LHCN-M2 (cell line): ENCODE measurements at places on chromosomes 2 and 18. TPM values are rescaled to one million over a fixed set of nuclear protein-coding genes. Genes with fewer than 3 reads are reported as not detected.

The RAD51AP2 gene
- under 0.01 TPM in 1 of 2 replicates, not detected in the other for total RNA-seq

DNA sequence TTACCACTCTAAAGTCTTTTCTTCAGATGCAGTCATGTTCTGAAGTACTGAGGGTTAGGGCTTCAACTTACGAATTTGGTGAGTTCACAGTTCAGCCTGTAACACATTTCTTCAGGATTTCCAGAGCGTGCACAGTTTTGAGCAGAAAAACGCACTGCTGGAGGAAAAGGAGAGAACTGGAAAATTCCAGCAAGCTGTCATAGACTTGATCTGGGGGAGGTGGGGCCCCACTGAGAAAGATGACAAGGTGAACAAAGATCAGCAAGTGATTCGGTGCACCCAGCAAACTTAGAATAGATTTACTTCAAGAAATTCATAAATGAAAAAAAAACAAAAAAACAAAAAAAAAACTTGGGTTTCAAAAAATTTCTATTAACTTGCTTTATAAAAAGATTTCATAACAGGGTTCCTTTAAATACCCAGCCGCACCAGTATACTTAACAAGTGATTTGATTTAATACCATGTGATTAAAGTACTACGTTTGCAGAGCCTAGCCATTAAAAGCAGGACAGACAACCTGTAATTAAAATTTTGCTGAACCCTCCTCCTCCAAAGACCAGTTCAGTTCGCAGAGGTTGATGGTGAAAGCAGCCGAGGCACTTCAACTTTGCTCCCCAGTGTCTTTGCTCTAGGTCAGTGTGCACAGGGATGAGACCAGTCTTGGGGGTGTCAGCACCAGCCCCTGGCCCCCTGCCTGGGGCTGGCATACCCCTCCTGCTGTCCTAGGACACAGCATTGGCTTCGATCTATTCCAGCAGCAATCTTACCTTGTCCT is 30.5 kb downstream of the CTIF start:
- no peak for DNase-seq

The GAD1 gene
- 0.19 and 0.29 TPM in 2 replicates for total RNA-seq

- DNase-seq: no peak
Observed at GRCh38 chr2:188404341-188405004, 112.8 kb downstream of the GULP1 start.

- no peak for DNase-seq
Observed at GRCh38 chr18:11147371-11147951, 1.9 kb downstream of the PIEZO2 start.

DNA sequence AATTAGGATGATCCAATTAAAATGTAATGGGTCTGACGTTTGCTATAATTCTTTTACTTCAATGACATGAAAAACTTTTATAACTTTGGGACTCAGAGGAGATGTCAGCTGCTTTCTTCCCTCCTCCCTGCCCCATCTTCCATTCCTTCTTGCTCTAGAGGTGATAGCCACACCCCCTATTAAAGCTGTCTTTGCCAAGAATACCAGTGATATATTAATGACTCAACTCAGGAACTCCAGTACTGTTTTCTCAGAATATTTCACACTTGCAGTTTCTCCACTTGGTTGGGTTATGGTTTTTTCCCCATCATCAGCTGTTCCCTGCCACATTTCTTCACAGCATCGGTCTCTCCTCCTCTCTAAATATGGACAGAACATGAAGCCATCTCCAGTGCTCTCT is 184.0 kb downstream of the KCNE4 start:
- DNase-seq: peak; percentile 70
